ENCODE measurements at places on chromosomes 2 and 18.

- DNase-seq, result no peak
These were observed 468.0 kb downstream of the METTL4 start for GRCh38 chr18:2103299-2103698.

DNA sequence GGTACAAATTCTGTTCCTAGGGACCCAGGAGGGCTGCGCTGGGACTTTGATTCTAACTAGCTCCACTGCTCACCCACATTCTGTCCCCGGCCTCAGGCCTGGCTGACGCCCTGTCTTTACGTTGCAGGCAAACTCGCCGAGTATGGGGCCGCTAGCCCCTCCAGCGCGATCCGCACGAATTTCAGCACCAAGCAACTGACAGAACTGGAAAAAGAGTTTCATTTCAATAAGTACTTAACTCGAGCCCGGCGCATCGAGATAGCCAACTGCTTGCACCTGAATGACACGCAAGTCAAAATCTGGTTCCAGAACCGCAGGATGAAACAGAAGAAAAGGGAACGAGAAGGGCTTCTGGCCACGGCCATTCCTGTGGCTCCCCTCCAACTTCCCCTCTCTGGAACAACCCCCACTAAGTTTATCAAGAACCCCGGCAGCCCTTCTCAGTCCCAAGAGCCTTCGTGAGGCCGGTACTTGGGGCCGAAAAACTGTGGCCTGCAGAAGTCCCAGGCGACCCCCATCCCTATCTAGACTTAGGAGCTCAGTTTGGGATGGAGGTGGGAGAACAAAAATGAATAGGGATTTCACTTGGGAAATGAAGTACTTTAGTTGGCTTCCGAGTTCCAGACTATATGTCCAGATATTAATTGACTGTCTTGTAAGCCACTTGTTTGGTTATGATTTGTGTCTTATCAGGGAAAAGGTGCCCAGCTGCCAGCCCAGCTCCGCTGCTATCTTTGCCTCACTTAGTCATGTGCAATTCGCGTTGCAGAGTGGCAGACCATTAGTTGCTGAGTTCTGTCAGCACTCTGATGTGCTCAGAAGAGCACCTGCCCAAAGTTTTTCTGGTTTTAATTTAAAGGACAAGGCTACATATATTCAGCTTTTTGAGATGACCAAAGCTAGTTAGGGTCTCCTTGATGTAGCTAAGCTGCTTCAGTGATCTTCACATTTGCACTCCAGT is 1.5 kb downstream of the HOXD1 start:
- no peak for DNase-seq

GRCh38 chr2:17012297-17012696 is 346.7 kb upstream of the CYRIA start:
- no peak for DNase-seq

- no peak for DNase-seq
These were observed 34.8 kb downstream of the SNTG2 start for GRCh38 chr2:985317-985898.

GRCh38 chr18:76980663-76981395 is 151.8 kb downstream of the MBP start:
- no peak for DNase-seq

DNA sequence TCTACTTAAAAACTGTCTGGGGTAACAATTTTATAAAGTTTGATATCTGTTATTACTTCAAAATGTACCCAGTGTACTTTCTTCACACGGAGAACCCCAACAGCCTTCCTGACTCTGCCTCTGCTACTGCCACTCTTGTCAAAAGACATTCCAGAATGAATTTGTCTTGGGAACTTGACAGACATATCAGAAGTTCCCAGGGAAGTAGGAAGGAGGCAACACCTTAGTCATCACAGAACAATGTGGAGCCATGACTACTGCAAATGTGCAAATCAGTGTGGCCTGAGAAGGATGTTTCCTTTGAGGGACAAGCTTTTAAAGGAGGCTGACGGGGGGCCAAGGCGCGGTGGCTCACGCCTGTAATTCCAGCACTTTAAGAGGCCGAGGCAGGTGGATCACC is 133.8 kb upstream of the RNF152 start:
- no peak for DNase-seq

DNA sequence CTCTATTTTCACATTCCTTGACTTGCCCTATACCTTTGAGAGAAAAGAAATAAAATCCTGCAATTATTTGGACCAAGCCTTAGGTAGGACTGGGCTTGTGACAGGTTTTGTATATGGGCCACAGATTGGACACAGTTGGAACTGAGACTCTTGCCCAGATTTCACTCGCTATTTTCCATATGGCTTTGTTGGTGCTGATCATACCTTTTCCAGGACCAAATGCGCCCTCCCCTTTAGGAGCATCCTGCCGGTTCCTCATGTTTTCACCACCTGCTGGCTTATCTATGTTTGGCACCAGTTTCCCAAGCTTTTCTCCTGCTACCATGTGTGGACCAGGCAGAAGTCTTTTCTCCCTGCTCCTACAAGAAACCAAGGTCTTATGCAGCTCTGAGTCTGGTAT is 494.9 kb downstream of the EPHA4 start:
- DNase-seq, result no peak

Measured in GM03348 (cell line).